ENCODE measurements at places on chromosomes 7 and 10. TPM values are rescaled to one million over a fixed set of nuclear protein-coding genes. Genes with fewer than 3 reads are reported as not detected.

Gene CHST3
- total RNA-seq, result 0.10 TPM

Gene CYP26C1
- 0.40 TPM for total RNA-seq

Gene CALML5
- not detected for total RNA-seq

Gene ARHGEF5
- 5.9 TPM for total RNA-seq

Gene SMO
- total RNA-seq, result 1.7 TPM

Gene SAMD8
- total RNA-seq, result 15.6 TPM

Gene ACTR3C
- 14.6 TPM for total RNA-seq

Gene ATOH7
- total RNA-seq, result not detected

Gene CLDN3
- total RNA-seq, result not detected

Gene PTN
- not detected for total RNA-seq

Gene LIPM
- not detected for total RNA-seq

DNA sequence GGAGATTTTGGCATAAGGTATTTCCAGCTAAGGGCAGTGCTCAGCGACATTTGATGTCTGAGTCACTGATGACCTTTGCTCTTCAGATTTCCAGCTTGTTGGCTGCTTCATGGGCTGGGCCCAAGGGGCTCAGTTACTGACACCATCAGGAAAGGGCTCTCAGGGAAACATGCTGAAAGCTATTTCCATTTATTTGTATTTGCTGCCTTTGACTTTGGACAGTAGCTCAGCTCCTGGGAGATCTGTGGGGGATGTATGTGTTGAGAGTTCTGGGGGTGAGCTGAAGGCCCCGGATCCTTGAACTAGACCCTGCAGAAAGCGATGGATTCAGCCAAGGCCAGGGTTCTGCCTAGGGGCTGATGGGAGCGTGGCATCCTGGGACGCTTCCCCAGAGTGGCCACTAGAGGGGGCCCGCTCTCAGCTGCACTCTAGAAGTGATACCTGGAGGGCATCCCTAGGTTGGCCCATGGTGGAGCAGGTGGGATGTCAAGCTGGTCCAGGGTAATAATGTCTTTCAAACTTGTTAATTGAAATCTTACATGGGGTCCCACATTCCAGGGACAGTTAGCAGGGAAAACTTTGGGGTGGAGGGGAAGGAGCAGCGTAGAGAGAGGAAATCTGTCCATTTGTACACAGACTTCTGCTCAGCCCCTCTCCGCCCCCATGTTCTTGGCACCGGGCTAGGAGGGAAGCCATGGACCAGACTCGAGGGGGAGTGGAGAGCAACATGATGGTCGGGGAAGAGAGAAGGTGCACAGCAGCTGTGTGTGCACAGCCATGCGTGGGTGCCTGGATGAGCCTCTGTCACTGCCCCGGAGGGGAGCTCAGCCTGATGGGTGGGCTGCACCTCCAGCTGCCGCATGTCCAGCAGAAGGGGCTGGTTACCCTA is 3.0 kb upstream of the BTBD16 start:
- no peaks in the 10 kb centered on the region for H3K27me3 ChIP-seq
- DNase-seq, result peak; percentile 34
- no peak overlapping the region for H3K4me3 ChIP-seq
- no peak overlapping the region for H3K27ac ChIP-seq
- H3K4me1 ChIP-seq, result no peaks in the 10 kb centered on the region
- H3K36me3 ChIP-seq, result no peaks in the 10 kb centered on the region

GRCh38 chr10:112873541-112873940 is 76.5 kb upstream of the TCF7L2 start:
- no peaks in the 10 kb centered on the region for H3K36me3 ChIP-seq
- peaks cover 3% of the 10 kb centered on the region for H3K27me3 ChIP-seq
- H3K4me3 ChIP-seq, result no peak overlapping the region
- no peak for DNase-seq
- no peaks in the 10 kb centered on the region for H3K4me1 ChIP-seq

DNA sequence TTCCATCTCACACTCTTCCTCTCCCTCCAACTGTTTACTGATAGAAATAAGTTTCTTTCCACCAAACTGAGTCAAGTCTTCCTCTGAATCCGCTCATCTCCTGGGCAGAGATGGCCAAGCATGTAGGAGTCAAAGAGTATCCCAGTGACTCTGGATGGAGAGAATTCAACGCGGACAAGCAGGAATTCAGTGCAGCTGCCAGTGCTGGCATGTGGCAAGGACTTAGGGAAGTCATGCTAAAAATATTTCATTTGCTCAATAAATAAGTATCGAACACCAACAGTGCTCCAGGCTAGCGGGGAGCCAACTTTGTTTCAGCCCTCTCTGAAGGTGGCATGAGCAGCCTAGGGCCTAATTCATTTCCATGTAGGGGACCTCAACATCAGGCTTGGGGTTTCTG is 351.6 kb upstream of the ZMIZ1 start:
- no peak overlapping the region for H3K4me3 ChIP-seq
- no peak for DNase-seq
- no peaks in the 10 kb centered on the region for H3K36me3 ChIP-seq
- H3K27me3 ChIP-seq, result no peaks in the 10 kb centered on the region
- H3K27ac ChIP-seq, result no peak overlapping the region
- no peaks in the 10 kb centered on the region for H3K4me1 ChIP-seq

DNA sequence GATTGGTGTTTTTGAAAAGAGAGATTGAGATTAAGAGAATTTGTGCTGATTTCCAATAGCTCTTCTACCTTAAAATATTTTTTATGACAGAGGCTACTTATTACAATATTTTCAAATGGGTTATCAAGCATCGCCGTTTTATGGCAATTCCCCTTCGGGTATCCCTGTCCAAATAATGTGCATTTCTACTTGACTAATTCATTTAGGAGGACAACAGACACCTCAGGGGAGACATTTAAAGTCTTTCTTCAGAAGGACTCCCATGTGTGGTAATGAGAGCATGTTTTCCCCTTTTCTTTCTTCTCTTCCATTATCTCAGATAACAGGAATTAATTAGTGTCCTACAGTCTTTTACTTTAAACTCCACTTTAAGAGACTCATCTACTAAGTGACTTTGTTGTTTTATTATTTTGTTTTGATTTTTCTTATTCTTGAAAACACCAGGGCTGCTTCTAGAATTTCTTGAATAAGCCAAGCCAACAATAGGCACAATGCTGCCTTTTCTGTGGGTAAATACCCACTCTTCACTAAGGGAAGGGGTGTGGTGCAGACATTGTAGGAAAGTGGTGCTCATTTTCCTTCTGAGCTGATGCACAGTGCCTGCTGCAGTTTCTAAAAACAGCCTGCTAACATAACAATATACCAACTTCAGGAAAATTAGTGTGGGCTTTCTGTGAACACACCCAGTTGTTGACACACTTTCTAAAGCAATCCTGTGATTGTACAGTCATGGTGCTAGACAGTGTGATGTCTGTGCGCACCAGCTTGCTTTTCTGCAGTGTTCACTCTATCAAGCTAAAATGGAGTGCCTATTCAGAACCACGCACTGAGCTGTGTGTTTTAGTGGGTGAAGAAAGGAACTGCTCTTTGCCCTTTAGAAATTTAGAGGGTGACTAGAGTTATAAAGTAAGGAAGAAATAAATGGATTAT is 597.7 kb downstream of the NRG3 start:
- H3K4me1 ChIP-seq, result no peaks in the 10 kb centered on the region
- no peak overlapping the region for H3K4me3 ChIP-seq
- H3K36me3 ChIP-seq, result no peaks in the 10 kb centered on the region

GRCh38 chr7:145644426-145645134 is 472.0 kb upstream of the CNTNAP2 start:
- H3K4me3 ChIP-seq, result no peak overlapping the region
- DNase-seq, result no peak
- no peaks in the 10 kb centered on the region for H3K36me3 ChIP-seq
- H3K27ac ChIP-seq, result no peak overlapping the region

DNA sequence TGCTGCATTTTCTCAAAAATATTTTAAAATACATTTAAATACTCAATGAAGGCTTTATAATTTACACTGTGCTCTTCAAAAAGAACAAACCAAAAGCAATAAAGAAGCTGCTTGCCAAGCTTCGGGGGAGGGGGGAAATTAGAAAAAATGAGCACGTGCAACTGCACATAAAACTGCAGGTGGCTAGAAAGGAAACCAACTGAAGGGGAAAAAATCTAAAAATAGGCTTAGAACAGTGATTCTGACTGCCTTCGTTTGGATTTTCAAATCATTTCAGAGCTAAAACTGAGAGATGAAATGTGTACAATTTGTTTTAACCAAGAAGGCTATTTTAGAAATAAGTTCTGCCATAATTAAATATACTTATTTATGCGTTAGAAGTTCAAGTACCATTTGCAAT is 61.4 kb downstream of the ABI1 start:
- H3K27me3 ChIP-seq, result no peaks in the 10 kb centered on the region
- H3K36me3 ChIP-seq, result no peaks in the 10 kb centered on the region
- peaks cover 18% of the 10 kb centered on the region for H3K4me1 ChIP-seq
- H3K4me3 ChIP-seq, result no peak overlapping the region

- H3K36me3 ChIP-seq, result no peaks in the 10 kb centered on the region
- H3K27me3 ChIP-seq, result no peaks in the 10 kb centered on the region
- no peak overlapping the region for H3K4me3 ChIP-seq
- no peak for DNase-seq
- H3K4me1 ChIP-seq, result no peaks in the 10 kb centered on the region
Measured at GRCh38 chr10:16856092-16856491, 38.9 kb upstream of the RSU1 start.

GRCh38 chr7:138900035-138900828 is 81.0 kb downstream of the KIAA1549 start:
- H3K27me3 ChIP-seq, result no peaks in the 10 kb centered on the region
- no peaks in the 10 kb centered on the region for H3K36me3 ChIP-seq
- H3K4me1 ChIP-seq, result peaks cover 31% of the 10 kb centered on the region
- no peak overlapping the region for H3K4me3 ChIP-seq
- H3K27ac ChIP-seq, result no peak overlapping the region

- no peak overlapping the region for H3K4me3 ChIP-seq
- DNase-seq, result no peak
- H3K36me3 ChIP-seq, result no peaks in the 10 kb centered on the region
- H3K4me1 ChIP-seq, result no peaks in the 10 kb centered on the region
- H3K27ac ChIP-seq, result no peak overlapping the region
- H3K27me3 ChIP-seq, result no peaks in the 10 kb centered on the region
Measured at GRCh38 chr10:88017781-88018180, 154.4 kb downstream of the PTEN start.

DNA sequence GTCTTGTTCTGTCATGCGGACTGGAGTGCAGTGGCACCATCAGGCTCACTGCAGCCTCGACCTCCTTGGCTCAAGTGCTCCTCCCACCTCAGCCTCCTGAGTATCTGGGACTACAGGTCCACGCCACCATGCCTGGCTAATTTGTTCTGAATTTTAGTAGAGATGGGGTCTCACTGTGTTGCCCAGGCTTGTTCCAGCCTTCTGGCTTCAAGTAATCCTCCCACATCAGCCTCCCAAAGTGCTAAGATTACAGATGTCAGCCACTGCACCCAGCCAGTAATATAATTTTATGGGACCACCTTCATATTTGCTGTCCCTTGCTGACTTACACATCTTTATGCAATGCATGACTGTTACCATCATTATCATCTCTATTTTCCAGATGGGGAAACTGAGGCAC is 1.5 kb upstream of the HSPB1 start:
- H3K36me3 ChIP-seq, result no peaks in the 10 kb centered on the region
- no peak for DNase-seq
- H3K27ac ChIP-seq, result no peak overlapping the region
- H3K4me3 ChIP-seq, result no peak overlapping the region

- H3K36me3 ChIP-seq, result no peaks in the 10 kb centered on the region
- H3K27ac ChIP-seq, result no peak overlapping the region
- H3K27me3 ChIP-seq, result no peaks in the 10 kb centered on the region
- DNase-seq, result no peak
- H3K4me1 ChIP-seq, result no peaks in the 10 kb centered on the region
Measured at GRCh38 chr7:119984247-119984646, 288.7 kb upstream of the KCND2 start.

DNA sequence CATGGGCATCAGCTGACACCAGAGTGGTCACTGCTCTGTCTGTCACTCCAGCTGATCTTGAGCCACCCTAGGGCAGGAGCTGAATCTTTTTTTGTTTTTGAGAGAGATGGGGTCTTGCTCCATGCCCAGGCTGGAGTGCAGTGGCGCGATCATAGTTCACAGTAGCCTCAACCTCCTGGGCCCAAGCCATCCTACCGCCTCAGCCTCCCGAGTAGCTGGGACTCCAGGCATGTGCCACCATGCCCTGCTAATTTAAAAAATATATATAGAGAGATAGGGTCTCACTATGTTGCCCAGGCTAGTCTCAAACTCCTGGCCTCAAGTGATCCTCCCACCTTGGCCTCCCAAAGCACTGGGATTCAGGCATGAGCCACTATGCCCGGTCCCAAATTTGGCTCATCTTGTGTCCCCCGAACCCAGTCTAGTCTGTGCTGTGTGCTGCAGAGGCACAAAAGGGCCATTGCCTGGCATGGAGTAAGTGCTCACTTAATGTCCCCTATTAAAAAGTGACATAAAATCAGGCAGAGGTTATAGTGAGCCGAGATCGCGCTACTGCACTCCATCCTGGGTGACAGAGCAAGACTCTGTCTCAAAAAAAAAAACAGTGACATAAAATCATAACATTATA is 8.1 kb upstream of the FZD9 start:
- H3K4me1 ChIP-seq, result no peaks in the 10 kb centered on the region
- H3K36me3 ChIP-seq, result no peaks in the 10 kb centered on the region
- no peak for DNase-seq
- no peak overlapping the region for H3K27ac ChIP-seq
- no peaks in the 10 kb centered on the region for H3K27me3 ChIP-seq
- no peak overlapping the region for H3K4me3 ChIP-seq

GRCh38 chr10:33815776-33816175 is 481.3 kb upstream of the NRP1 start:
- H3K27me3 ChIP-seq, result no peaks in the 10 kb centered on the region

DNA sequence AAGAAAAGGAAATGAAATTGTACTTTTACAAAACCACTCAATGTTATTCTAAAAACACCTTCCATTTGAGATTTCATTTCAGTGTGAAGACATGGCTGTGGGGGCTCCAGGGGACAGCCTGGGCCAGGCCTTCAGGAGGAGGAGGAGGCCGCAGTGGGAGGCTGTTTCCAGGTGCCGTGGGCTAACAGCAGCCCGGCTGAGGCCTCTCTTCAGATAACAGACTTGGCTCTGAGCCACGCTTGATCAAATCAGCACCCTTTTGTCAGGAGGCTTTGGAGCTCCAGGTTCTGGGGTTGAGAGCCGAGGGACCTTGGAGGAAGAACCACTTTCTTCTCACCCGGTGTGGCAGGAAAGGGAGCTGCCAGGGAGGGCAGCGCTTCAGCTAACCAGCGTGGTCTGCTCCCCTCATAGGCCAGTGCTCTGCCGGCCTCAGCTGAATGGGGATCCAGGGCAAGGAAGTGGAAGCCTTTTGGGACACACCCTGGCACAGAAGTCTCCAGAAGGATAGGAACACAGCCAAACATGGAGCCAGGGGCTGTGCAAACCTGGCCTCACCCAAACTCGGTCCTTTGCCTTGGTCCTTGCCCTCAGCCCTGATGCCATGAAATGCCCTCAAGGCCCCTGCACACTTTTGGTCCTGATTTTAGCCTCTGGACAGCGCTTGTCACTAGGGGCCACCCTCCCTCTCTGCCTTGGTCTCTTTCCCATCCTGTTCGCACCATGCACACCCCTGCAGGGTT is 23.5 kb upstream of the CHST15 start:
- no peak overlapping the region for H3K4me3 ChIP-seq
- H3K36me3 ChIP-seq, result no peaks in the 10 kb centered on the region
- H3K27ac ChIP-seq, result no peak overlapping the region

DNA sequence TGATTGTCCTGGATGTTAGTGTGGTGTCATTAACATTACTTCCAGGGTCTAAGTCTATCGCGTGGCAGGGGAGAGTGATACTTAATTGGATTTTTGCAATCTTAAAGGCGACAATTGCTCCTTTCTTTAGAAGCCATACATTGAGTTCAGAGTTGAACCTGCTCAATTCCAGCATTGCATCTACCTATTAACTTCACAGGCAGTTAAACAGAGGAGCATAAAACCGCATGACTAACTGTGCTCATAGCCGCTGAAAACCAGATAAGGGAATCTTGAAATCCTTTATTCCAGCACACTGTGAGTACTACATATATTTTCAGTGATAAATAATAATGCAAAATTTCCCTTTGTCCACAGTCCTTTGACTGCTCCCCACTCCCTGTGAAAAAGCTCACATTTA is 255.3 kb downstream of the STK31 start:
- no peak for DNase-seq
- no peaks in the 10 kb centered on the region for H3K36me3 ChIP-seq
- H3K27ac ChIP-seq, result no peak overlapping the region

Measured in T-cell (primary cell).